ENCODE measurements at places on chromosomes 12 and 14.

DNA sequence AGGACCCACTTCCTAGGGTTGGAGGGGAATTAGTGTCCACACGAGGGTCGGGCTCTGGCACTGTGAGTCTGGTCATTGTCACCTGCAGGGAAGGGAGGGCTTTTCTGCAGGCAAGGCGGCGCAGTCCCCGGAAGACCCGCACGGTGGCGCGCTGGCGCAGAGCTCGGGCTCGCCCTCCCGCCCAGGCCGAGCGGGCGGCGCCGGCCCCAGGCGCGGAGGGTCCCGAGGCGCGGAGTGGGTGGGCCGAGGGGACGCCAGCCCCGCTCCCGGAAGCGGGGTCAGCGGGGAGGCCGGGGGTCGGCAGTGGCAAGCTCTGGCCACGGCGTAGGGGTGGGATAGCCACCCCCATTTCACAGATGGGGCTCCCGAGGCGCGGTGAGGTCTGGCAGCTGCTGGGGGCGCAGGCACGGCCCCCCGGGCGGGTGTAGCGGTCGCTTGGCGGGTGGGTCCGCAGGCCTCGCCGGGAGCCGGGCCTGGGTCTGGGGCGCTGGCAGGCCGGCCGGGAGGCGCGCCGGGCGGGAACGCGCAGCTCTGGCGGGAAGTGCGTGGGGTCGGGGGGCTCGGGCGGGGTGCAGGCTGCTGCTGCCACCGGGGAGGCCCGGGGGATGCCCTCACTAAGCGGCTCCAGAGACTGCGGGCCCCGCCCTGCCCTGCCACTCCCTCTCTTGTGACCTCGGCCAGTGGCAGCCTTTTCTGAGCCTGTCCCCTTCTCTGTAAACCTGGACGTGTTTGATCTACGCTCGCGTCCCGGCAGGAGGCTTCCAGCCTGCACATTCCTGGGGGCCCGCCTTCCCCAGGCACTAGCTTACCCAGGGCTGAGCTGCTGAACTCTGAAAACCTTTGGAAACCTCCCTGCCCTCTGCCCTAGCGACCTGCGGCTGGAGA is 46.1 kb downstream of the CYP46A1 start:
- DNase-seq: peak; percentile 40

DNA sequence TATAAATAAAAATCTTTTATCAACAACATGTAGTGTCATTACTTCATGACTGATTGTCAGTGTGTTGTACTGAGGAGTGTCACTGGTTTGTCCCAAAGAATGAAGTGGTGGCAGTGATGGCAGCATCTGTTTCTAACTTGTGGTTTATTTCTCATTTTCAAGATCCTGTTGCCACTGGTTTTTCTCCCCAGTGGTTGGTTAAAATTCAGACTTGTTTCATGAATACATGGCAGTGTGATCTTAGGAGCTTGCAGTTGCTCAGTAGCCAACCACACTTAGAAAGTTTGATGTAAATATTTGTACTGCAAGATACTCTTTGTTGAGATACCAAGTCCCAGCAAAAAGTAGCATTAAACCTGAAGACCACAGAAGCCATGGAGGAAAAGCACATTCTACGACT is 69.8 kb downstream of the PLEKHA5 start:
- no peak for DNase-seq

DNA sequence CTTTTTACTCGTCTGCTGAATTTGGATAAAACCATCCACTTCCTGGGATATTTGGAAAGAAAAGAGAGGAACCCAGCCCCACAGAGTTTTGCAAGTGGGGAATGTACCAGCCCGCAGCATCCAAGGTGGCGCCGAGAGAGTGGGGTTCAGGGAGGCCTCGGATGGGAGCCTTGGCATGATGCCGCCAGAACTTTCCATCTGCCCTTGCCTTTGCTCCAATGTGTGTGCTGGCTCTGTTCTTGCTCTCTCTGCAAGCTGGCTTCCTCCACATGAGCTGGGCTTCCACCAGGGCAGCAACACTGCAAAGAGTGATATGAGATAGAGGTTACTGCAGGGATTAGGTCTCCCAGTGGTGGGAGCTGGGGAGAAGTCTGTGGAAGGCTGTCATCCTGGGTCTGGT is 6.6 kb upstream of the SERPINA12 start:
- DNase-seq: no peak

- no peak for DNase-seq
Measured at GRCh38 chr14:54354968-54355641, 41.7 kb upstream of the CDKN3 start.

DNA sequence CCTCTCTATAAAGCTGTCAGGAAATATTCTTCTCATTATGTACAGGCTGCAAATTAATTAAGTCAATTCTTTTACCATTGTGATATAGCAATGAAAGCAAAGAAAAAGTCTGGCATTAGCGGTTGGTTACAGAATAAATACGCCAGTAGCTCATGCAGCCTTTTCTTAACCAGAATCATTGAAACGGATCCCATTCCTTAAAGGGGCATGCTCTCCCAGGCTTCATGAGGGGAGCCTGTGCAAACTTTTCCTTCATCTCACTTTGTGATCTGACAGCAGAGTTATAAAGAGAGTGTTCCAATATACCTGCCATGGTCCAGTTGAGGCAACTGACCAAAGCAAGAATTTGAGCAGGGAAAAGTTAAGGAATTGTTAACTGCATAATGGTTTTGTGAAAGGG is 337.7 kb downstream of the EMP1 start:
- DNase-seq: no peak

DNA sequence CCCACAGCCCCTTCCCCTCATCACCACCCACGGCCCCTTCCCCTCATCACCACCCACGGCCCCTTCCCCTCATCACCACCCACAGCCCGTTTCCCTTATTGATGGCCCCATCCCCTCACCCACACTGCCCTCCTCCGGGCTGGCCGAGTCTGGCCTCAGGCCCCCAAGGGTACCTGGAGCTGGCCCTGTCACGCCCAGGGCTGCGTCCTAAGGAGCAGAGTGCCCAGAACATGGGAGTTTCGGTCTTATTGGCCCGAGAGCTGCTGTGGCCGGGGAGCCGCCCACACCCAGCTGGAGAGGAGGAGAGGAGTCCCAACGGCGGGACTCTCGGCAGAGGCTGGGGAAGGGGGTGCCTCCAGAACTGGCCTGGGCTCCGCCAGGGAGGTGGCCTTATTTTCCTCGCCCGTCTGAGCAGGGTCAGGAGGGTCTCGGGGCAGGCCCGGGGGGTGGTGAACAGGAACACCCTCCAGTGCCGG is 182.3 kb downstream of the KIF26A start:
- DNase-seq: no peak

DNA sequence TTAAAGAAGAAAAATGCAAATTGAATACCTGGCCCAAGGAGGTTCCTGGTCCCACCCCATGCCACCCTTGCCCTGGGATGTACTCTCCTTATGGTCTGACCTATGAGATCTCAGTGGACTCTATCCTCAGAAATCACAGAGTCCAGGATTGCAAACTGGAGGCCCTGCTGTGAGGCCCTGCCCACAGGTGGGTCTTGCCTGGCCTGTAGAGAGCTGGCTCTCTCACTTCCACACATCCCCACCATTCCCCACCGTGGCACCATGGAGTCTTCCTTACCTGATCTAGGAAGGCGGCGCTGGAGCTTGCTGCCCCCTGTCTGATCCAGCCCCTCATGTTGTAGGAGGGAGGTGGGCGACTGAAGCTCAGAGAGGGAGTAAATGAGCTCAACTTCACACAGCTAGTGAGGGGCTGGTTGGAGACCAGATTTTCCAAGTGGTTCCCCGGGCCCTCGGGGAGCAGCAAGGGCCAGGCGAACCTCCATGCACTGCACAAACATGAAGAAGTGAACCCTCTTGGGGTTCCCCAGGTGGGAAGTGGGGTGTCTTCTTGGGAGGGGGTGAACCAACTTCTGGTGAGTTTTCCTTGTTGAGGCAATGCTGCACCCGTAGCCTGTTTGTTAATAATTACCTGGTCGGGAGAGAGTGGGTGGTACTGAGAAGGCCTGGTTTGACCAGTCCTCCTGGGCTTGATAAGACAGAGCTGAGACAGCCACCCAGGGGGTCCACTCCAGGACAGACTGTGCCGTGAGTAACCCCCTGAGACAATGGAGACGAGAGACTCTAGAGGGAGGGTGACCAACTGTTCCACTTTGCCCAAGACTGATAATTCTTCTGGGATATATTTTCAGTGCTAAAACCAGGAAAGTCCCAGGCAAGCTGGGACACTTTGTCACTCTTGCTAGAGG is at the start of gene SERPINA4:
SERPINA4 (plus strand) TSS at position 692 of the 905 bp plus-strand sequence. CDS start 2,041 bp downstream, outside the sequence.
- DNase-seq: no peak

GRCh38 chr12:129776977-129777667 is 126.7 kb downstream of the TMEM132D start:
- DNase-seq: no peak

DNA sequence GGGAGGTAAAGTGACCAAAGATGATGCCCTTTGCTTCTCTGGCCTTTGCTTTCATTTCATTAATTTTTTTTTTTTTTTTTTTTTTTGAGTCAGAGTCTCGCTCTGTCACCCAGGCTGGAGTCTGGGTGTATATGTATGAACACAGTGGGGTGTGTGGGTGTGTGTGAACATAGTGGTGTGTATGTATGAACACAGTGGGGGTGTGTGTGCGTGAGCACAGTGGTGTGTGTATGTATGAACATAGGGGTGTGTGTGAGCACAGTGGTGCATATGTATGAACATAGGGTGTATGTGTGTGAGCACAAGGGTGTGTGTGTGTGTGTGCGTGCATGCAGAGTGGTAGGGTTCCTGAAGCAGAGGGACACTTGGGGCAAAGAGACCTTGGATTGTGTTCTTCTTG is 9.6 kb downstream of the KLC1 start:
- no peak for DNase-seq

DNA sequence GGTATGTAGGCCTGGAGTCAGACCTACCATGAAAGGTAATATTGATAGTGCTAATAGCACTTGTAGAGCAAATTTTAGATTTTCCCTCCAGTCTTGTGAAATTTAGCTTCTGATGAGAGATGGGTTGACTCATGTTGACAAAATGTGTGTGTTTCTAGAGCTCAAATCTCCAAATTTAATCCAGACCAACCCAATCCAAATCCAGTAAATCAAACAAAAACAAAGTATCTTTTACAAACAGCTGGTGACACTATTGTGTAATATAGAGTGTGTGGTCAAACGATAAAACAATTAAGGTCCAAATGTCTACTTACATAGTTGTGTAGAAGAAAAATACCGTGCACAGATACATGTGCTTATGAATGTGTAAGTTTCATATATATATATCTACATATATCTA is 63.4 kb upstream of the KITLG start:
- DNase-seq: no peak

GRCh38 chr14:77158175-77158881 is 16.7 kb upstream of the ZDHHC22 start:
- DNase-seq: peak; percentile 78

GRCh38 chr14:76085358-76085757 is 66.4 kb upstream of the GPATCH2L start:
- no peak for DNase-seq

- DNase-seq: no peak
Measured at GRCh38 chr12:60201891-60202290, 606.1 kb downstream of the SLC16A7 start.

DNA sequence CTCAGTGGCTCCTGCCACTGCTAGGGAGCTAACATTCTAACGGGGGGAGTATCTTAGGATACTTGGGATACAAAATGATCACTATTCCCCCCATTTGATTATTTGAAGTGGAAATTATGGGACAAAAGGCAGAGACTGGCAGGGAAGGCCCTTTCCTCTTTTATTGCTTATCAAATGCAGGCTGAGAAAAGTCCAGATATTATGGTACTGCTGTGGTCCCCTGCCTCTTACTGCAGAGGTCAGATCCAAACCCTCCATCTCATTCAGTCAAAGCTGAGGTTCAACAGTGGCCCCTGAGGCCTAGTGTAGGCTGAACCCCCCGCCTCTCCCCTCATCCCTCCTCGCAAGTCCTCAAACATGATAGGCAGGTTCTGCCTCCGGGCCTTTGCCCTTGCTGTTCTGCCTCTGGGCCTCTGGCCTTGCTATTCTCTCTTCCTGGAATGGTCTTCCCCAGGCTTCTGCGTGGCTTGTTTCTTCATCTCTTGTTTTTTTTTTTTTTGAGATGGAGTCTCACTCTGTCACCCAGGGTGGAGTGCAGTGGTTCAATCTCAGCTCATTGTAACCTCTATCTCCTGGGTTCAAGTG is 34.2 kb downstream of the KRT80 start:
- no peak for DNase-seq

DNA sequence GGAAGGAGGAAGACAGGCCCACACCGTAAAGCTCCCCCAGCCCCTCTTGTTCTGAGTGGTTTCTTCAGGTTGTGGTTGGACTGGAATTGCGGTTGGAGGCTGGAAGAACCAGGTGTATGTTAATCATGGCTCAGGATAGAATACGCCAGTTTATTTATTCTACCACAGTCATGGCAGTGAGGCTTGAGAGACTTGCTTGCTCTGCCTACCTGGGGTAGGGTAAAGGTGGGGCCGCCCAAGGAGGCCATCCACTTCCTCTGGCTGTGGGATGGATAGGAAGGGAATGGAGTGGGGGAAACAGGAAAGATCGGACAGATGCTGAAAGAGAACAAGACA is 8.1 kb downstream of the SHMT2 start:
- DNase-seq: no peak

DNA sequence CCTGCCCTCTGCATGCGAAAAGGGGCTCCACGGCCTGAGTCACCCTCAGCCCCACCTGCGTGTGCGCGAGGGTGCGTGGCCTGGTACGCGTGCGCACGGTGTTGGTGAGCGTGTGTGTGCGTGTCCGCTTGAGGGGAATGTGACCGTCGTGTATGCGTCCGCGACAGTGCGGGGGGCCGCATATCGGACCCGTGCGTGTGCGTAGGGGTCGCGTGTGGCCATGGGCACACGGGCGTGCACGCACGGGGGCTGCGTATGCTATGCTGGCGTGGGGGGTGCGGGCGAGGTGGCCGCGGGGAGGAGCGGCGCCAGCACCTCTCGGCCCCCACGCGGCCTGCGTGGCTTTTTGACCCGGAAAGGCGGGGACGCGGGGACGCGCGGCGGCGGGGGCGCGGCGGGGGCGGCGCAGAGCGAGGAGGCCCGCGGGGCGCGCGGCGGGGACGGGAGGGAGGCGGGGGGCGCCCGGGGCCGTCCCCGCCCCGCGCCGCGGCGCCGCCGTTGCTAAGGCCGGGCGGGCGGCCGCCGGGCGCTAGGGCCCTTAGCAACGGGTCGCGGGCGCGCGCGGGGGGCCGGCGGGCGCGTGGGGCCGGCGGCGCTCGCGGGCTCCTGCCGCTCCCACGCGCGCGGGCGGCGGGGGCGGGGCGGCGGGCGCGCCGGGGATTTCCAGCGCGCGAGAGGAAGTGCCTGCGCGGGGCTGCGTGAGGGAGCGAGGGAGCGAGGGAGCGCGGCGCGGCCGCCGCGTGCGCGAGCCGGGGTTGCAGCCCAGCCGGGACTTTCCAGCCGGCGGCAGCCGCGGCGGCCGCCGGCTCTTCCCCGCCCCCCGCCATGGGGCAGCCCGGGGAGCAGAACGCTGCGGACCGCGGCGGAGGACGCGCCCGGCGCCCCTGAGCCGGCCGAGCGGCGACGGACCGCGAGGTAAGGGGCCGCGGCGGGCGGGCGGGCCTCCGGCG is at the start of gene TRAF3:
TRAF3 (plus strand) TSS at position 689 of the 950 bp plus-strand sequence. CDS start 92,753 bp downstream, outside the sequence.
- DNase-seq: no peak

DNA sequence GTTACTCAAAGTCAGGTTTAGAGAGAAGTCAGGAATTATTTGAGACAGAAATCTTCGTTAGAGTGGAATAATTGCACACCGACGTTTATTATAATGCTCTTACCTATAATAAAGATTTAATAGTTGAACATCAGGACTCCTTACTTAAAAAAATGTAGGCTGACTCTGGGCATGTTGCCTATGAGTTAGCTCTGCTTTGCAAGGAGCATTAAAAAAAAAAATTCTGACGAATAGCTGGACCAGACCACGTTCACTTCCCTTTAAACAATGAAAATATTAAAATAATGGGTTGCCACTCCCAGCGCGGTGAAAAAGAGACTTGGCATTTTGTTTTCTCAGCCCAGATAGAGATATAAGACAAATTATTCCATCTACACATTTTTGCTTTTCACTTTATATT is 574 bp upstream of the FANCM start:
- peak; percentile 45 for DNase-seq

Measured in NCI-H1105 treated with DMSO at 0.1 percent for 48 hours (cell line).